Head of caudate nucleus (tissue), 42 donors: ENCODE measurements at places on chromosomes 2 and 18.

DNA sequence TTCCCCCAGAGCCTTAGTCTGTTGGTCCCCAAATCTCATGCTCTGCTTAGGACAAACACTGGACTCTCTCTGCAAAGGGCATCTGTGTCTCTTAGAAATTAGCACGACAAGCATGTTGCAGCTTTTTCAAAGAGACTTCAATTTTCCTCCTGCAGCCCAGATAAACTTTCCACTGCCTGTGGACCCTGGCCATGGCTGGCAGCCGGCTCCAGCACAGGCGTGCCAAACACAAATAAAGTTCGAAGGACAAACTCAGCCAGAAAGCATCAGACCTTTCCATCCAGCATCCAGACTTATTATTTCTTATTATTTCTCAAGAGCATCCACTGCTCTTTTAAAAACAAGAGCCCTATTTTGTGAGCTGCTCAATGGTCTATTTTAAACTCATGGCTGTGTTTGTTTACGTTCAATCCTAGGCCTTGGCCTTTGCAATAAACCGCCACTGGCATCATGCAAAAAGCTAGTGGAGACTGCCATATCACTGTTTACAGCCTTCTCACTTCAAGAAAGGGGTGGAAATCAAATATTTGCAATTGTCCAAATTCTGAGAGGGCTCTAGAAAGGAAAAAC is 300.8 kb downstream of the BCL11A start:
- no peak for DNase-seq

- no peak for DNase-seq
Measured at GRCh38 chr2:191190435-191190834, 39.6 kb upstream of the STAT4 start.

DNA sequence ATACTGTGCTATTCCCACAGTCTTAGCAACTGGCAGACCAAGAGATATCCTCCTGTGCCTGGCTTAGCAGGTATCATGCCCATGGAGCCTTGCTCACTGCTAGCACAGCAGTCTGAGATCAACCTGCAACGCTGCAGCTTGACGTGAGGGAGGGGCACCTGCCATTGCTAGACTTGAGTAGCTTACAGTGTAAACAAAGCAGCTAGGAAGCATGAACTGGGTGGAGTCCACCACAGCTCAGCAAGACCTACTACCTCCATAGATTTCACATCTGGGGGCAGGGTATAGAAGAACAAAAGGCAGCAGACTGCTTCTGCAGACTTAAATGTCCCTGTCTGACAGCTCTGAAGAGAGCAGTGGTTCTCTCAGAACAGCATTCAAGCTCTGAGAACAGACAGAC is 74.8 kb downstream of the AKAIN1 start:
- no peak for DNase-seq

DNA sequence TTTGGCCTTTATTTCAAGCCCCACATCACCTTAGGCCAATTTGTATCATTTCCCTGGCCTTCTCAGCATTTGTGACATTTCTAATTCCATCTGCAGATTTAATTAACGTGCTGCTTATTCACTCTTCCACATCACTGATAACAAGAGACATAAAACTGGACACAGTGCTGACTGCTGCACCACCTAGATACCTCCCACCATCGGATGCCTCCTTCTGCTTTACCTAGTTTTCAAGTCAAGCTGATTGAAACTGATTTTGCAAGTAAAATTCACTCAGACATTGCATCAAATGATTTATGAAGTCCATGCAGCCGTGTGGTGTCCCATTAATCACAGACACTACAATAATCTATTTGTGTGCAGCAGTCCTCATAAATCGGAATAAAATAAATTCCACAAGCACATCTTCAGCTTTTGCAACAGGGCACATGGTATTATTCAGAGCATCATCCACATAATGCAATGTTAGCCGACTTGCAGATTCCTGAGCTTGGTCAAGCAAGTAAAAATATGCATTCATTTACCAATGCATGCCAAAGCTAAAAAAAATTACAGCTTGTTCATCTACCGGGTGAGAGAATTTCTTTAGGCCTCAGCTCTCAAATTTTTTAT is 15.9 kb upstream of the CRIM1 start:
- DNase-seq, result no peak

GRCh38 chr2:99948010-99948409 is 194.4 kb downstream of the AFF3 start:
- no peak for DNase-seq

GRCh38 chr18:62979176-62979575 is 263.8 kb downstream of the PHLPP1 start:
- DNase-seq, result peak; percentile 80

GRCh38 chr2:134217351-134217750 is 36.5 kb upstream of the MGAT5 start:
- no peak for DNase-seq

- no peak for DNase-seq
Measured at GRCh38 chr18:604771-605170, 8.0 kb downstream of the CLUL1 start.

DNA sequence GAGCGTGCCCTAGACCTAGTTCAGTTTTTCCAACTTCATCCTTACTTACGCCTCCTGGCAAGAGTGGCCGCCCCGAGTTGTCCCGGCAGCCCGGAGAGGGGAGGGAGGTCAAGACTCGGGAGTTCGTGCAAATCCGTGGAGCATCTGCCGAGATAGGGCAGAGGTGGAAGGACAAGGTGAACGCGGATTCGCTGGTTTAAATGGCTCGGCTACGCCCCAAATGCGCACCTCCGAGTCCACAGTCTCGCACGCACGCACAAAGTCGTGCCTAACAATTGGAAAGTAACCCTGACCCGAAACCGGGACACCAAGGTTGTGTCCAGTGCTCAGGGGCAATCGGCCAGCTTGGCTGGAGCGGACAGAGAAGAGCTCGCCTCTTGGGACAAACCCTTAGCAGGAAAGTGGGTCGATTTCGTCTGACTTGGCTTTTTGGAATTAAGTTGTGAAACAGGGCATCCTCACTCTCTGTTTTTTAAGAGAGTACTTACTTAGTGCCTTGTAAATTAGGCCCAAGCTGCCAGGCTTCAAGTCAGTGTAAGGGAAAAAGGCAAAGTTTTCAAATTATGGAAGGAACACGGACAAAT is 726 bp upstream of the SS18 start:
- no peak for DNase-seq

GRCh38 chr18:63131106-63131958 is 188.2 kb downstream of the BCL2 start:
- DNase-seq, result peak; percentile 30

DNA sequence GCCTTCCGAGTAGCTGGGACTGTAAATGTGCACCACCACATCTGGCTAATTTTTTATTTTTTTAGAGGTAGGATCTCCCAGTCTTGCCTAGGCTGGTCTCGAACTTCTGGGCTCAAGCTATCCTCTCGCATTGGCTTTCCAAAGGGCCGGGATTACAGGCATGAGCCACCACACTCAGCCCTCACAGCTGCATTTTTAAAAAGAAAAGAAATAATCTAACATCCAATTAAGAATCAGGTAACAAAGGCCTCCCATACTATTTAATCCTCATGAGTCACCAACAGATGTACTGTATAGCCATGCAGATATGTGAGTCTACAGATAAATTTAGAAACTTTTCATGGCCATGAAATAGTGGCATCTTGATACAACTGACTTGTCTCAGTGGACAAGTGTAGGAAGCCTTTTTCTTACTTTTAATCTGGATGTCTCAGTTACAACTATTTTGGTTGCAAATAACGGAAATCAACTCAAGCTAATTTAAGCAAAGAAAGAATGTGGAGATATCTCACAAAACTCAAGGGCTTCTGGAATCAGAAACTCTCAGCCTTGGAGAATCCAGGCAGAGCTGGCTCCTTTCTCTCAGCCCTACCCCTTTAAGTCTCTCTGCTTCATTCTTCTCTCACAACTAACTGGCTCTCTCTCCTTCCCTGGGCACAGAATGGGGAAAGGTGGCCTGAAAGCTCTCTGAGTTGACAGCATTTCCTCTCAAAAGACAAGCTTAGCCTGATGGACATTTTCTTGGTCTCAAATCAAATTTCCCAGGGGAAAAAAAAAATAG is 12.8 kb upstream of the PPM1B start:
- DNase-seq, result no peak

DNA sequence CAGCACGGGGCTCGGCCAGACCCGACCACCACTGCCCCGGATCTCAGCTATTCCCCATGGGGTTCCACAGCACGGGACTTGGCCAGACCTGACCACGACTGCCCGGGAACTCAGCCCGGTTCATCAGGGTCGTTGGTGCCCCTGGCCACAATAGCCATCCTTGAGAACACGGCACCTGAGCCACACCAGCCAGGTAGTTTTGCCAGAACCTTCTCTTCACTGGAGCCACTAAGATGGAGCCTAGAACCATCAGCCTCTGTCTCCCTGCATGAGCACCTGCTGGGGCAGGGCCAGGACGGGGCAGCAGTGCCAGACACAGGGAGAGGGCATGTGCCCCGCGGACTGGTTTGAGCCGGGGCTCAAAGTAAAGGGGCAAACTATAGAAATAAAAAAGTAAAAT is 11.4 kb upstream of the KCNG2 start:
- peak; percentile 1 for DNase-seq

DNA sequence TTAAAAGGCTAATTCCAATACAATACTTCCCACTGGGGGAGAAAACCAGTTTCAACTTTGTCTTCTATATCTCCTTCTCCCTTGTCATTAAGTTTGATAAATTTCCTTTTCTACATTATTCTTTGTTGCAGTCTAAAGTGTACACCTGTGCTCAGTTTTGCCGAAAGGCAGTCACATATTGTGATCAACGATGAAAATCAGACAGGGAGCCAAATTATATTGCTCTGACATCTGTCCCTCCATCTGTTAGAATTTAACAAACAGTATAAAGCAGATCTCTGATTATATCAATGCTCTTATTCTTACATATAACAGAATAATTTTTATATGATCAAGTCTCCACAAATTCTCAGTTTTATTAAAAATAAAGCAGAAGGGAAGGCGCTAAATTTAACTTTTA is 496.7 kb downstream of the NRXN1 start:
- DNase-seq, result no peak

GRCh38 chr2:144745424-144745823 is 225.5 kb upstream of the ZEB2 start:
- DNase-seq, result no peak

DNA sequence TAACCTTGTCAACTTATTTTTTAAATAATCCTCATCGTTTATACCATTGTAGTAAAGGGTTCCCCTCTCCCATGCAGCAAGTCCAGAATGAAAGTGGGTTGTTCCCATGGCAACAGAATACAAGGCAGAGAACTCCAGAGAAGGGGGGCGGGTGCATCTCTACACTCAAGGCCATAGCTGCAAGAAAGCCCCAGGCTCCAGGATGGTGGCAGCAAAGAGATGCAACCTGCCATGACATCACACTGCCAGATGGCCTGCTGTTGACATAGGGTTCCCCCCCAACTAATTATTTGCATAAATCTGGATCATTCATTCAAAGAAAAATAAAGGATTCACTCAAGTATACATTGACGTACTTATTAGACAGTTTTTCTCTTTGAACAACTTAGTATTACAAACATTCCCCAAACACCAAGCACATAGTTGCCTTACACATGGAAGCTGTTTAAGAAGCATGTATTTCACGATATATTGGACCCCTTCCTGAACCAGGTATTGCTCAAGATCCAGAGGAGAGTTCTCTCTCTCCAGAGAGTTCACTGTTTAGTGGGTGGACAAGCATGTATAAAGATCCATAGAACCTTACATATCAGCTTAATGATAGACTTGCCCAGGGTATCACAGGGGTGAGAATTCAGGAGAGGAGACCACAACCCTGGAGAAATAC is 87.4 kb upstream of the KLF7 start:
- no peak for DNase-seq

- DNase-seq, result no peak
Measured at GRCh38 chr2:57867730-57868129, 178.9 kb upstream of the VRK2 start.

GRCh38 chr2:173720306-173720705 is 244.9 kb downstream of the SP3 start:
- no peak for DNase-seq

- no peak for DNase-seq
Measured at GRCh38 chr2:235283246-235283645, 210.6 kb upstream of the AGAP1 start.

GRCh38 chr2:200310545-200310971 is 4.1 kb downstream of the SPATS2L start:
- DNase-seq, result no peak

- DNase-seq, result no peak
Measured at GRCh38 chr2:37631698-37632097, 39.7 kb downstream of the CDC42EP3 start.

DNA sequence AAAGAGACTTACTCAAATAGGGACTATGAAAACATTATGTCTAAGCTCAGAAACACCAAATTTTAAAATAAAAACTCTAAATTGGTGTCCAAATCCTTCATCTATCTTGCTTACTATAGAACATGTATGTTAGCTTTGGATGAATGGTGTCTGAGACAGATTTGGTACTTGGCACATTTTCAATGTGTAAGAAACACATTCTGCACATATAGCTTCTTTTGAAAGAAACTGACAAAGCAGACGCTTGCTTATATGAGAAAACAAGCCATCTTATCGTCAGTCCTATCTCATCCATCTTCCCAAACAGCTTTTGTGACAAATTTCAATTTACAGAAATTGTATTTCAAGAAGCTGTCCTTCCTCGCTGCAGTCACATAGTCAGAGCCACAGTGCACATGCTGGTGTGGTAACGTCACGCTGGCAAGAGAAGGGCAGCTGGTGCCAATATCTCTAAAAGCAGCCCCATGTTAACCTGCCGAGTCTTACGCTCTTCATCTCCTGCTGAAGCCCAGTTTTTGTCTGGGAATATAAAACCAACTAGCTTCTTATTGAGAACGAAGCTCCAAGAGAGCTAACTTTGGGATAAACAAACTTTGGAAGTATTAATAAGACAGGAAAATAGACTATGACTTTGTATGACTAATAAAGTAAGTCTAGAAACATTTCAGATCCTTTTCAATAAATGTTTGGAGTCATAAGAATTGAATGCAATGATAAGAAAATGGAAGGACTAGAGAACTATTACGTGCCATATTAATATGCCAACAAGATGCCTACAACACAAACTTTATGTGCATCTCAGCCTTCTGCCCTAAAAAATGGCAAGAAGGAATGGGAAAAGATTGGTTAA is 74.9 kb upstream of the TFCP2L1 start:
- DNase-seq, result no peak

DNA sequence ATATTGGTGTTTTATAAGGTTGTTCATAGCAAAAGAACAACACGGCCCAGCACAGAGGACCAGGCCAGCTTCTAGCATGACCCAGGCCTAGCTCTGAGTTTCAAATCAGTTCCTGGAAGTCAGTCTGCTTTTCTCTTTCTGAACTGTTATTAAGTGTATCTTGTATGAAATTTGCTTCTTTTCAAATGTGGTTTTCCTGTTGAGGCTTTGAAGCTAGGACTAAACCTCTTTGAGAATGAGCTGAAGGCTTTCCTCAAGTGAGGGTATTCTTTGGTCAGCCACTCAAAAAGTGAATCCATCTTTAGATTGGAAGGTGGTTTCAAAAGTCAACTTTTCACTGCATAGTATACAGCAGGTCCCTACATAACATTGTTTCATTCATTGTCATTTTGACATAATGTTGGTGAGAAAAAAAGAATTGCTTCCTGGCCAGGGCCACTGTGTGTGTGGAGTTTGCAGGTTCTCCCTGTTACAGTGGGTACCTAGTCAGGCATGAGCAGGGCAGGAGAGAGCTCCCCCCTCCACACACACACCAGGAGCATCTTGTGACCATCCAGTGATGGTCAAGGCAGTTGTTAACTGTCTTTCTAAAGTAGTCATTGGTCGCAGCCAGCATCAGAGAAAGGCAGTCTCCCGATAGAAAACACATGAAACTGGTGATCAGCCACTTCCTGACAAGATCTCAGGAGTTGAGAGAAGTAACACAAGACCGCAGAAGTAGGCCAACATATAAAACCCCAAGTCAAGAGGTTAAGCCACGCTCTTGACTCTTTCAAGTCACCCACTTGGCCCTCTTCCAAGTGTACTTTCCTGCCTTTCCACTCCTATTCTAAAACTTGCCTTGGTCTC is 6.7 kb upstream of the ACAA2 start:
- DNase-seq, result no peak
